ENCODE measurements at places on chromosomes 1 and 21.

GRCh38 chr1:192485692-192486436, 89.7 kb upstream of the RGS1 start:
- DNase-seq = no peak

DNA sequence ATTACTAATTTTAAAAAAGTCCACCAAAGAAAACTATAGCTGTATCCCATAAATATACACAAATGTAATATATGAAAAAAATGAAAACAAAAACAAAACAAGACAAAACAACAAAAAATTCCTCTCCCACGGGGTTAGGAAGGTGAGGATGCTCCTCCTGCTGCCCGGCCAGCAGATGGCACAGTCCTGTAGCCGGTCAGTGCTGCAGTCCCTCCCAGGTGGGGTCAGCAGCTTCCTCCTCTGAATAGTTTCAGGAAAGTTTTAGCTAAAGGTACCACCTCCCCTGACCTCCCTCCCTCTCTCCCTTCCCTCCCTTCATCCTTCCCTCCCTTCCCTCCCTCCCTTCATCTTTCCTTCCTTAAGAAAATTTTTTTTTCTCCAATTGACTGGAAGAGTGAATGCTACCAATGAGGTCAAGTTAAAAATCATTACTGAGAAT, 67.8 kb upstream of the BCL10 start:
- no peak for DNase-seq

GRCh38 chr1:203361945-203362719, 11.2 kb upstream of the FMOD start:
- peak; percentile 87 for DNase-seq

DNA sequence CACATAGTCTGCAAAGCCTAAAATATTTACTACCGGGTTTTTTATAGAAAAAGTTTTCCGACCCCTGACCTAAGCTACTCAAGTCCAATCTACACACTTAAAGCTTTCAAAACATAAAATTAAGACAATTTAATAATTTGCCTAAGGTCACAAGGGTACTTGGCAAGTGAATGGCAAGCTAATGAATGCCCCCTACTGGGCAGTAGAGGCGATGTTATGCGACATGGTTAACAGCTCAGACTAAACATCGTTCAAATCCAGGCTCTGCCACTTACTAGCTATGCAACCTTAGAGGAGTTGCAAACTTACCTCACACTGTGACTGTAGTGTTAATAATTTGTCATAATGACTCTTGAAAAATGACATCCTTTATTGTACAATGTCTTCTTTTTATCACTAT, 317.2 kb upstream of the NFIA start:
- DNase-seq = no peak

GRCh38 chr1:232222614-232223013, 407.3 kb downstream of the SIPA1L2 start:
- DNase-seq = no peak
